Gastroesophageal sphincter (tissue), 4 donors: ENCODE measurements at places on chromosomes 2 and 18.

- no peak for ATAC-seq
- H3K27me3 ChIP-seq: no peaks in the 10 kb centered on the region
- H3K36me3 ChIP-seq: no peaks in the 10 kb centered on the region
- H3K4me3 ChIP-seq: no peak overlapping the region
- H3K27ac ChIP-seq: no peak overlapping the region
- no peaks in the 10 kb centered on the region for H3K4me1 ChIP-seq
These were observed 11.3 kb downstream of the HDLBP start for GRCh38 chr2:241304039-241304670.

GRCh38 chr18:49519101-49519971 is 32.3 kb upstream of the C18orf32 start:
- ATAC-seq: no peak
- no peak overlapping the region for H3K27ac ChIP-seq
- no peaks in the 10 kb centered on the region for H3K36me3 ChIP-seq
- H3K4me1 ChIP-seq: no peaks in the 10 kb centered on the region
- H3K4me3 ChIP-seq: no peak overlapping the region

- ATAC-seq: no peak
- no peak overlapping the region for H3K4me3 ChIP-seq
- no peaks in the 10 kb centered on the region for H3K36me3 ChIP-seq
These were observed 174.2 kb downstream of the LOXHD1 start for GRCh38 chr18:46482831-46483230.

GRCh38 chr2:47033102-47033880 is 117.7 kb upstream of the MCFD2 start:
- H3K36me3 ChIP-seq: peaks cover 36% of the 10 kb centered on the region
- H3K4me1 ChIP-seq: peaks cover 98% of the 10 kb centered on the region
- ATAC-seq: no peak
- no peak overlapping the region for H3K4me3 ChIP-seq
- no peaks in the 10 kb centered on the region for H3K27me3 ChIP-seq
